ENCODE measurements at places on chromosomes 13 and 19.

DNA sequence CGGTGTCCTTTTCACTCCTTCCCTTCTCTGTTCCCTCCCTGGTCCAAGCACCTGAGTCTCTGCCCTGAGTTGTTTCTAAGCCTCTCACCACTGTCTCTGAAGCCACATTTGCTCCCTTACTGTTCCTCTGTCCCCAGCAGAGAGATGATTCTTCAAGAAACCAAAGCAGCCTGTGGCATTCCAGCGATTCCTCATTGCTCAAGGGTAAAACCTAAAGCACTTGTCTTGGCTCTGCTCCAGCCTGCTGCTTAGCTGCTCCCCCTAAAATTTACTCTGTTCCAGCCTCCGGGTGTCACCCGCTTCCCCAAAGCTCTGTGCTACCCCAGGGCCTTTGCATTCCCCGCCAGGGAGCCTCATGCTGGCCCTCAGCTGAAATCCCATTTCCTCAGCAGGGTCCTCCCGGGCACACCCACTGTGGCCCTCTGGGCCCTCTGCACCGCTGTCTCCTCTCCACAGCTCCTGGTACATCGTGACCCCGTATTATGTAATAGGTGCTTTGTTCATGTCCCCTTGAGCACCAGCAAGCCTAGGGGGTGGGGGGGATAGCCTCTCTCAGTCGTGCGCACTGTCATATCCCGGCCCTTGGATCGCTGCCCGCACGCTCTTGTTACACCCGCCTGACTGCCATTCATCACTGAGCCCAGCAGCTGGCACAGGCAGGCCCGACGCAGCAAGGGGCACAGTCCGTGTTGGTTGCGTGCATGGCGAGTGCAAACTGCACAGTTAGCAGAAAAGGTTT is 15.8 kb downstream of the TECR start:
- DNase-seq: no peak

- DNase-seq: peak; percentile 99
Measured at GRCh38 chr13:24254146-24254841, 55.1 kb upstream of the C1QTNF9 start.

DNA sequence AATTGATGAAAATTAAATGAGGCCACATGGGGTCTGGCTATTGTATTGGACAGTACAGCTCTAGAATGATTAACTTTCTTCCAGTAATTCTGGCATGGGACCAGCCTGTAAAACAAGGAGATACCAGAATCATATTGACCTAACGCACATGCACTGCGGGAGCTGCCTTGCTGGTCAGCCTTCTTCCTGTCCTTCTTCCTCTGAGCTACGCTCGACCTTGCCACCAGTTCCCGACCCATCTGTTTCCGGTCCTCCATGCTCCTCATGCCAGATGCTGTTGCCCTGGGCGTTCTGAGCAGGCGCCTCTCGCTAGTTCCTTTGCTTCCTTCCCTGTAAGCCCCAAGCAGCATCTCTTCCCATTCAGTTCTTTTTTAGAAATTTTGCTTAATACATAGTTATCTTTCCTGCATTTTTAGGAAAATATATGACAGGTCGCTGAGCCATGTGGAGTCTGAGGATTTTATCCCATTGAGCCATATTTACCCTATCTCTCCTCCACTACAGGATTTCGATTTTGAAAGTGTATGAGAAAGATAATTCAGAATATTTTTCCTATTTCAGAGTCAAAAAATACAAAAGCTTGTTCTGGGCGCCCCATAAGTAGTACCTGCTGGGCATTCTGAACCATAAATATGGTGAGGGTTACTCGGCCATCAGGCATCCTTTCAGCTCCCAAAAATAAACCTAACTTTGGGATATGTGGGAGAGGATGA is 38.6 kb downstream of the TNFRSF19 start:
- no peak for DNase-seq

DNA sequence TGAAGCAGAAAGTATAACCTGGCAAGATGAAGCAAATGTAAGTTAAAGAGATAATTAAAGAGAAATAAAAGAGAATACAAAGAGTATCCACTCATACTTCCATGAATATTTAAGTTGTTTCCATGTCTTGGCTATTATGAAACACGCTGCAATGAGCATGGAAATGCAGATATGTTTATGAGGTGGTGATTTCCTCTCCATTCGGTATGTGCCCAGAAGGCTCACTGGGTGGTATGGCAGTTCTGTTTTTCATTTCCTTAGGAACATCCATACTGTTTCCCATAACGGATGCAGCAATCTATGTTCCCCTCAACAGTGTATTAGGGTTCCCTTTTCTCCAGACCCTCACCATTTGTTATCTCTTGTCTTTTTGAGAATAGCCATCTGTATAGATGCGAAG is 272.6 kb upstream of the SOX21 start:
- no peak for DNase-seq

GRCh38 chr13:47044842-47045241 is 148.0 kb upstream of the HTR2A start:
- no peak for DNase-seq

DNA sequence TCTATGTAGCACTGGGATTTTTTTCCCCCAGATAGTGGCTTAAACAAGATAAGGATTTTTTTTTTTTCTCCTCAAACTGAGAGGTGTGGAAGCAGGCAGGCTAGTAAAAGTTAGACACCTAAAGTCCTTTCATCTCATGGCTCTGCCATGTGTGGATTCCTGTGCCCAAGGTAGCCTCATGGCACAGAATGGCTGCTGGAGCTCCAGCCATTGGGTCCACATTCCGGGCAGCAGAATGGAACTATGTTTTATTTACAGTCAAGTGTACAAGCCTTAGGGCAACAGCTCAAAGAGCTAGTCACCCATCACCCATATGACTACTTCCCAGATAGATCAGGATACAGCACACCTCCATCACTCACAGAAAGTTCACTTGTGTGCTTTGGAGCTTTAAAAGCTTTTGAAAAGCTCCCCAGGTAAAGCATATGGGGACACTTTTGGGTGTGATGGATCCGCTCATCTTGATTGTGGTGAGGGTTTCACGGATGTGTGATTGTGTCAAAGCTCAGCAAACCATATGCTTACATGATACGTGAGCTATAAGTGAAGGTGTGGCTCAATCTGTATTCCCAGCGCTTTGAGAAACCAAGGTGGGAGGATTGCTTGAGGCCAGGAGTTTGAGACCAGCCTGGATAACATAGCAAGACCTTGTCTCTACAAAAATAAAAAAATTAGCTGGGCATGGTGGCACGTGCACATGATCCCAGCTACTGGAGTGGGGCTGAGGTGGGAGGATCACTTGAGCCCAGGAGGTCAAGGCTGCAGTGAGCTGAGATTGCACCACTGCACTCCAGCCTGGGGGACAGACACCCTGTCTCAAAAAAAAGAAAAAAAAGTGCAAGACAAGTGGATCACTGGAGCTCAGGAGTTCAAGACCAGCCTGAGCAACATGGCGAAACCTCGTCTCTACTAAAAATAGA is 18.1 kb downstream of the PGLS start:
- DNase-seq: no peak

GRCh38 chr13:30576528-30576927 is 41.2 kb upstream of the USPL1 start:
- DNase-seq: no peak

- no peak for DNase-seq
Measured at GRCh38 chr19:42198676-42199439, 18.6 kb downstream of the DEDD2 start.

DNA sequence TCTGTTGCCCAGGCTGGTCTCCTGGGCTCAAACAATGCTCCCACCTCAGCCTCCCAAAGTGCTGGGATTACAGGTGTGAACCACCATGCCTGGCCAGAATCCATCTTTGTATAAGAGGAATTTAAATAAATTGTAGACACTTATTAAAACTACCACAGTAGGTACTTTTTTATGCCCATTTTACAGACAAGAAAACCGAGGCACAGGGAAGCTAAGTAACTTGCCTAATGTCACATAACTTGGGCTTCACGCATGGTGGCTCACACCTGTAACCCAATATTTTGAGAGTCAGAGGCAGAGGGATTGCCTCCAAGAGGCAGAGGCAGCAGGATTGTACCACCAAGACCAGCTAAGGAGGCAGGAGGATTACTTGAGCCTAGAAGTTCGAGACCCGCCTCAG is 22.7 kb upstream of the CALM3 start:
- DNase-seq: no peak

DNA sequence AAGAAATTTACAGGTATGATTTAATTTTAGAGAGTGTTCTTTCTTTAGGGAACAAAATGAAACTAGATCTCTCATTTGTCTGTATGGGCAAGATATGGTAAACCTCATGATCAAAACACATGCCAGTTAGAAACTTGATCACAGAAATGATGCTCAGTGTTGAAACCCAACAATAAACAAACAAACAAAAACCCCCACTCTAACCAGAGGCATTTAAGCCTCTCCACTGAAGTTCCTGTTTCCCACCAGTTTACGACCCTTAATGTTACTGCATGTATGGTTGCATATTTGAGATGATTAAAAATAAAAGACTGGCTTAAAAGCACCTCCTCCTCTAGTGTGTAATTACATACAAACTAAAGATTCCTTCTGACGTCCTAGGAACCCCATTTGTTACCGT is 293.3 kb upstream of the MAB21L1 start:
- DNase-seq: no peak

DNA sequence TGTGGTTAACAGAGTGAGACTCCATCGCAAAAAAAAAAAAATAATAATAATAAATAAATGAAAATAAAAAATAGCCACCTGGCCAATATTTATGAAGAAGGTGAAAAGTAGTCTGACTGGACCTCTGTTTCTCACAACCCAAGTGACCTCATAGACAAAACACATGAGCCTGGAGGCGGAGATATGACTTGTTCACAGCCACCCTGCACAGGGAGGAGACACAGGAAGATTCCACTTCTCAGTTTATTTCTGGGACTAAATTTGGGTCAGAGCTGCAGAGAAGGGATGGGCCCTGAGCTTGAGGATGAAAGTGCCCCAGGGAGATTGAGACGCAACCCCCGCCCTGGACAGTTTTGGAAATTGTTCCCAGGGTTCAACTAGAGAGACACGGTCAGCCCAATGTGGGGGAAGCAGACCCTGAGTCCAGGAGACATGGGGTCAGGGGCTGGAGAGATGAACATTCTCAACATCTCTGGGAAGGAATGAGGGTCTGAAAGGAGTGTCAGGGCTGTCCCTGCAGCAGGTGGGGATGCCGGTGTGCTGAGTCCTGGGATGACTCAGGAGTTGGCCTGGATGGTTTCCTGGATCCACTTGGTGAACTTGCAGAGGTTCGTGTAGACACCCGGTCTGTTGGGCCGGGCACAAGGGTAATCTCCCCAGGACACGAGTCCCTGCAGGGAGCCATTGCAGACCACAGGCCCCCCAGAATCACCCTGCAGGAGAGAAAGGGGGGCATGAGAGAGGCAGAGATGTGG is 9.6 kb downstream of the KLK5 start:
- no peak for DNase-seq

DNA sequence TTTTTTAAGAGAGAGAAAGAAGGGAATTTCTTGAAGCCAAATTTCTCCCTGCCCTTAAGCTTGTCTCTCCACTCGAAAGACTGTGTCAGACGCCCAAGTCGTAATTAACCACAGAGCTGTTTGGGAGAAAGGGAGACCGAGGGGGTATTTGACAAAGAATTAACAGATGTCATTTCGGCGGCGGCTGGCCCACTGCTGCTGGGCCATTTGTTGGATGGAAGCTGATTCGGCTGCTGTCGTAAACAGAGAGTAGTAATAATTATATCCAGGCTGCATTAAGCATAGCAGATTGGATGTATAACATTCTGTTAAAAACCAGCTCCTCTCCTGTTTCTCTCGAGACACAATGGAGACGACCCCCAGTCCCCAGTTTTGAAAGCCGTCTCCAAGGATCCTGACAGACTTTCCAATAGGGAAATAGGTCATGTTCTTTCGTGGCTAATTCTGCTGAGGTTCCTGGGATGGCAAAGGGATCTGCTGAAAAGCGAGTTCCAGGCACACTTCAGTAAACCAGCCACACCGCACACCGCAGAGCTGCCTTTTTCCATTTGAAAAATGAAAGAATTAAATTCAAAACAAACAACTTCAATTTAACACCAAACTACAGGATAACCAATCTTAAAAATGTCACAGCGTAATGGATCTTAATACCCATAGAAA is 71.5 kb downstream of the KCTD15 start:
- no peak for DNase-seq

- no peak for DNase-seq
Measured at GRCh38 chr13:31209841-31210210, 10.1 kb downstream of the B3GLCT start.

GRCh38 chr13:25432691-25433090 is 60.9 kb downstream of the ATP8A2 start:
- DNase-seq: no peak

DNA sequence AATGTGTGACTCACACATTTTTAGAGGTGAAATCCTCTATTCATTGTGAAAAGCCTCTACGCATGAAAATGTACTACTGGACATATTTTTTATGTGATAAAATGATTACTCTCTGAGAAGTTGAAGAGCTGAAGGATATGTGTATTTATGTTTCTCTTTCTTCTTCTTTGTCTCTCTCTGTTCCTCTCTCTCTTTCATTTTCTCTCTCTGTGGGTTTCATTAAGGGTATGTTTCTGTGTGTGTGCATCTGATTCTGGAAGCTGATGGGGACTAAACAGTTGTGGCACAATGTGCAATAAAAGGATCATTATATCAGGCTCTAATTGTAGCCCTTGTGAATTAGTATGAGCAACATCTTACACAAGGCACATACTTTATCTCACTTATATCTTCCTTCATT is 867.7 kb downstream of the PCDH9 start:
- DNase-seq: no peak

GRCh38 chr19:33029746-33030303 is 34.9 kb downstream of the RHPN2 start:
- DNase-seq: no peak

- peak; percentile 10 for DNase-seq
Measured at GRCh38 chr13:23025864-23026608, 154.7 kb upstream of the SGCG start.

DNA sequence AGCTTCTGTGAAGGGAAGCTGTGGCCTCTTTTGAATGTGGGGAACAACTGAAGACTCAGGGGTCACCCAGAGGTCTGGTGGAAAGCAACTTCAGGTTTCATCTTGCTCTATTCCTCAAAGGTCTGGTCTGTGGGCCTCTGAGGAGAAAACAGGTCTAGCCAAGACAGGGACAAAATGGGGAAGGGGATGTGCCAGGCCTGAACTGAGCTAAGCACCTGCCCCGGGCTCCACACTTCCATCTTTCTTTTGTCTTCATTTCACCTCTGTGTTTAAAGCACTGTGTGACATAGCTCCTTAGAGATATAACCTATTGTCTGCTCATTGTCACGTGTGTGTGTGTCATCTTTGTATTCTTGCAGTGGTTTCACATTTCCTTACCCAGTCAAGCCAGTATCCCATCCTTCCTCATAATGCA is 19.9 kb upstream of the GDF15 start:
- DNase-seq: peak; percentile 77
